ENCODE measurements at places on chromosomes 12 and 14. TPM values are rescaled to one million over a fixed set of nuclear protein-coding genes. Genes with fewer than 3 reads are reported as not detected.

DNA sequence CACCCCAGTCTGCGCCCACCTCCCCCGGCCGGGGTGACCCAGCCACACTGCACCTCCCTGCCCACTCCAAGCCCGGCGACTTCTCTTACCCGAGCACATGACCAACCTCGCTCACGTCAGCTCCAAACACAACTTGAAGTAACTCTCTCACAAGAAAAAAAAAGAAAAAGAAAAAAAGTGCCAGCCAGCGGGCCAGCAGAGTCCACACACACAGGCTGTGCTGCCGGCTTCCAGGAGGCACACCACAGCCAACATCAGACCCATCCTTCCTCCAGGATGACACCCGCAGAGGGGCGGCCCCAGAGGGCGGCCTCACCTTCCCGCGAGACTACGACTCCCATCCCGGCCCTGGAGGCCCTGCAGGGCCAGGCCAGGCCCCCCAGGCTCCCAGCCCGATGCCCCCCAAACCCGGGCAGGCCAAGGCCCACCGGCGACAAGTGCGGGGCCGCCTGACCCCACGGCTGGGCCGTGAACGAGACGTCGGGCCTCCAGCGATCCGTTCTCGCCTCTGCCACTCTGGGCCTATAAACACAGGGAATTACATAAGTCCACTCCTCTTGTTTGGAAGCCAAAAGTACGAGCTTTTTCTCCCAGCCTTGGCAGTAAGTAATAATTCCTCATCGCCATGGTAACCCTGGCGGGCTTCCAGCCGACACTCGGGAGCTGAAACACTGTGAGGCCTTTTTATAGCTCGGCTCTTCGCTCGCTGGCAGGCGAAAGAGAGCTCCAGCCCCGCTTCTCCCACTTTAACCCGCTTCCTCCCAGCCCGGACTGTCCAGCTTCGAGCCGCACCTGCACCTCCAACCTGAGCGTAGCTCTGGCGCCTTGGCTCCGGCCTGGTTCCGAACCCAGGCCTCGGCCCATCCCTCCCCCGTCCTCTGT, 49.1 kb downstream of the NCOR2 start:
- peak; percentile 100 for DNase-seq

The DBX2 gene
- 0.91 TPM for total RNA-seq

The RIPK3 gene
- total RNA-seq, result 7.0 TPM

The DTX1 gene
- 5.0 TPM for total RNA-seq

The RBMS2 gene
- 12.9 TPM for total RNA-seq

DNA sequence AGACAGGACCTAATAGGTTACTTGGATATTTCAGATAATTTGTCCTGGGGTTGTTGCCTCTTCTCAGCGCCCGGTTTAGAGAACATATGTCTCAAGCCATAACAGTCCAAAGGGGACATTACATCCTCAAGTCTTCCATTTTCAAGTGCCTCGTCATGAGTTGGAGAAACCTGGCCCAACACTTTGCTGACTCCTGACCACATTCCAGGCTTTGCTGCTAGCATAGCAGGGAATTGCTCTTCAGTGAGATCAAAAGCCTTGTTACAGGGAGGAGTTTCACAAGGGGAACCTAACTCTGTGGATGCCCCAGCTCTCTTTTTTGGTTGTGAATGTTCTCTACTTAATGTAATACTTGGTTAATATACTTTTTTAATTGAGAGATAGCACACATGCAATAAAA, 8.2 kb upstream of the MMP19 start:
- no peak for DNase-seq

The MOK gene
- 12.2 TPM for total RNA-seq

The SLC17A8 gene
- not detected for total RNA-seq

- DNase-seq, result no peak
Measured at GRCh38 chr12:21788089-21788983, 13.8 kb upstream of the KCNJ8 start.

The BCL11B gene
- total RNA-seq, result 59.6 TPM

- DNase-seq, result no peak
Measured at GRCh38 chr12:49489720-49490119, 49.1 kb upstream of the KCNH3 start.

- DNase-seq, result no peak
Measured at GRCh38 chr12:102759466-102759865, 157.6 kb downstream of the PAH start.

- no peak for DNase-seq
Measured at GRCh38 chr14:99190696-99191394, 81.2 kb downstream of the BCL11B start.

DNA sequence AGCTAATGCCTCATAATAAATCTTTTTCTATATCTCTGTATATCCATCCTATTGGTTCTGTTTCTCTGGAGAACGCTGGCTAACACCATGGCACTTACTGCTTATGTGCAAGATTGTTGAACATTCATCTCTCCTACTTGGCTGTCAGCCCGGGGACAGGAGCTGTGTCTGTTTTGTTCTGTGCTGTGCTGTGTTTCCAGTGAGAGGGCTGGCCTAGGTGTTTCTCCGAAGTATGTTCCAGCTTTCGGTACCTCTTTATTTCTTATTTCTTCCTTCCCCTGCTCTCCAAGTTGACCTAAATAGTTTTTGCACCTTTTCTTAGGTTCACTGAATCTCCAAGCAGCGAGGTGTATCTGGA, 18.8 kb upstream of the NR4A1 start:
- DNase-seq, result peak; percentile 94

DNA sequence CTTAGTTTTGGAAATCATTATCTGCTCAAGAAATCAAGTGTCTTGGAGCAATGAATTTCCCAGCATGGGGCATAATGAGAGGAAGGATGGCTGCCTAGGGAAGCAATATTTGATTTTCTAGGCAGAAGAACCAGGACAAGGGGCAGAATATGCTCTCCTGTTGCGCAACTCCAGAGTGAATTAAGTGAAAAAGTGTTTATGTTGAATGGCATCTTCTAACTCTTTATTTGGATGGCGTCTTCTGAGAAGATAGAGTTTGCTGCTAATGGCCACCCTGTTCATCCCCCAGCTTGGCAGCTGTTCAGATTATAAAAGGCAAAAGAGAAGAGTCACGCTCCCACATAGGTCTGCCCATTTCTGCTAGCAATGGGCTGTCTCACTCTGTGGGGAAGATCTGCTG, 1278.1 kb downstream of the AACS start:
- no peak for DNase-seq

- no peak for DNase-seq
Measured at GRCh38 chr12:113897406-113897805, 68.7 kb downstream of the RBM19 start.

Data from lower leg skin (tissue), 4 donors.